ENCODE measurements at places on chromosomes 7 and 10.

DNA sequence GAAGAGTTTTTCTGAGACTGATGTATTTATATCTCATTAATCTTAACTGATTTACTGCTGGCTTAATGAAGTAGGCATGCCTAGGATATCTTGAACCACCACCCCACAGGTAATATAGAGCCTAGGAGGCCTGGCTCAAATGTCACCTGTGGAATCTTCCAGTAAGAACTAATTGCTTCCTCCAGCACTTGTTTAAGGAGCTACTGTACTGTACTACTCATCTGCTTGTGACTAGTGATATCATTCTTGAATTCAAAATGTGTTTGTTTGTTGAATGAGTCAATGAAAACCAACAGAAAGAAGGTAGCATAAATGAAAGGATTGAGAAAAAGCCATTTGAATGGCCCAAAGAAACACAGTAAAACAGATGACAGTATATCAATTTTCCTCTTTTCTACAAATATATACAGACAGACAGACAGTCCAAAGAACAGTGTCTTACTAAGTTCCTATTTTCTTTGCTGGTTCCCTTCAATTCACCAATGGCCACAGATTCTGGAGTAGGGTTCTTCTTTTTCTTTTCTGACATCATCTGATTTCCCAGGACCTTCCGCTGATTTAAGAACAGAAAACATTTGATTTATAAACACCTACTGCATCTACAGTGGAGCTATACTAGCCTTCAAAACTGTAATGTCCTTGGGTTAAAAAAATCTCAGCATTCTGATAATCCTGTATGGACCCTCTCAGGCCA is 43.7 kb upstream of the SLIT1 start:
- DNase-seq: no peak

DNA sequence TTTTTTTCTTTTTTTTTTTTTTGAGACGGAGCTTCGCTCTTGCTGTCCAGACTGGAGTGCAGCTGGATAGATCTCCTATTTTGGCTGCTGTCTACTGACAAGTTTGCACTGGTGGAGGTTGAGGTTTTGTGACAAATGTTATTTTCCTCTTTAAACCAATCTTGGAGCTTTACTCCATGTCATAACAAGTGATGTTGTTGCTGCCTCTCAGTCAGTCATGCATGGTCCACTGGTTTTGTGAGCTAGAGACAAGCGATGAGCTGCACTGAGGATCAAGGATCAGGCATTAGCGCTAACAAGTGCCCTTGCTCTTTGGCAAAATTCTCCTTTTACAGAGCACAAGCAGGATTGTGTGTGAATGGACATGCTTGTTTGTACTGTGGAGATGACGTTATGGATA is 805 bp upstream of the WDFY4 start:
- DNase-seq: peak; percentile 28

DNA sequence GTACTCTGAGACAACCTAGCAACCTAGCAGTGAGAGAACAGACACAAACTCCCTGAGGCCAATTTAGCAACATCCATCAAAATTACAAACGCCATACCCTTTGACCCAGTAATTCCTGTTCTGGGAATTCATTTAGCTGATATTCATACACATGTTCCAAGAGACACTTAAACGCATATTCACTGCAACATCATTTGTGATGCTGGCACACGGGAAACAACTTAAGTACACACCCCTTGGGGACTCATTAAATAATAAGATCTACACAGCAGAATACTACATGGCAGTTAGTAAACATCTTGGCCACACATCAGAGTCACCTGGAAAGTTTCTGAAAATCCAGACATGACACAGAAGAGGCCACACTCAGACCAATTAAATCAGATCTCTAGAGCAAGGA is 17.6 kb downstream of the NUDCD3 start:
- no peak for DNase-seq

DNA sequence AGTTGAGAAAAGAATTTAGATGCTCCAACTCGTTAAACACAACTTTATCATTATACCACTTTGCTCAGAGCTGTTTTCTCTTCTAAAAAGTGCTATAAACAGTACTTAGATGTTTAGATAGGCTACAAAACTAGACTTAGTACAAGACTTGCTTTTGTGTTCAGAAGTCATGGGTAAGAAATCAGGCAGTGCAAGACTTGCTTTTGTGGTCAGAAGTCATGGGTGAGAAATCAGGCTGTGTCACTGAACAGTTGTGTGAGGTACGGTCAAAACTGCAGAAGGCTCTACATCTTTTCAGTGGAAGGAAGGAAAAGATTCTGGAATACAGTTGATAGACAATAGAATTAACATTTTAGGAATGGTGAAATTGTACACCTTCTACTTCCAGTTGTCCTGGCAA is 239.7 kb downstream of the DNAJB9 start:
- DNase-seq: no peak
